ENCODE measurements at places on chromosomes 1 and 21.
A peak's percentile ranks its signal among the peaks of the same experiment; 100 is the strongest.

DNA sequence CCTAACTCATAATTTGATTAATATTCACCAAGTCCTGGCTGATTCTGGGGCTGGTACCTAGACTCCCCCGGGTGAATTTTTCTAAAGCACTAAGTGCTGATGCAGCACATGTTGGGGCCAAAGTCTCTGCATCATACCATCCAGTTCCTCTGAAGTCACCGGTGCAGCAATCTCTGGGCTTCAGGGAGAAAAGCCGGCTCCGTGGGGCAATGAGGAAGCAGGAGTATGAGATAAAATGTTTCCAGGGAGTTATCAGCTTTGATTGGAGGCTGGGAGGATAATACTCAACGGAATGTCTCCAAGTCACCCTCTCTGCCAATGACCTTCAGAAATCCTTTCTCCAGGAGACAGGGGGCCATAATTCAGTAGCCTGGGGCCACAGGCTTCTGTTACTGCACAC, 1.2 kb downstream of the FCAMR start:
- no peak for DNase-seq

DNA sequence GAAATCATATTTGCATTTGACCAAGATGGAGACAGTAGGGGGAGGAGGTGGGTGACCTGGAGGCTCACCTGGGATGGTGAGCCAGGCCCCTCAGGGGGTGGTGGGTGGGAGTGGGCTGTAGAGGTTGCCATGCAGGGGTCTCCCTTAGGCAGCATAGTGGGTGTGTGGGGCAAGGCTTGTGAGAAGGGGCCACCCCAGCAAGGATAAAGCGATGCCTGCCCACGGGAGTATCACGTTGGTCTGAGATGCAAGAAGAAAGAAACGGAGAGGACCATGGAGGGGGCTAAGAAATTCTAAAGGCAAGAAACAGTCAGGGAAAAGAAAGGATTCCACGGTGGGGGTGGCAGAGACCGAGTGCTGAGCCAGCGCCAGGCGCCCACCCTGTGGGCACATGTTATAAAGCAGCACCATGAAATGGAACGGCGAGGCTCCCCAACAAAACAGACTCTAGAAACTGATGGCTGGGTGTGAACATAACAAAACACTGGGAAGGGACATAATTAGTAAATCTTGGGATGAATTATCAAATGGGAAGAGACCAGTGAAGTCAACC, 11.7 kb upstream of the C2CD2 start:
- DNase-seq: no peak

DNA sequence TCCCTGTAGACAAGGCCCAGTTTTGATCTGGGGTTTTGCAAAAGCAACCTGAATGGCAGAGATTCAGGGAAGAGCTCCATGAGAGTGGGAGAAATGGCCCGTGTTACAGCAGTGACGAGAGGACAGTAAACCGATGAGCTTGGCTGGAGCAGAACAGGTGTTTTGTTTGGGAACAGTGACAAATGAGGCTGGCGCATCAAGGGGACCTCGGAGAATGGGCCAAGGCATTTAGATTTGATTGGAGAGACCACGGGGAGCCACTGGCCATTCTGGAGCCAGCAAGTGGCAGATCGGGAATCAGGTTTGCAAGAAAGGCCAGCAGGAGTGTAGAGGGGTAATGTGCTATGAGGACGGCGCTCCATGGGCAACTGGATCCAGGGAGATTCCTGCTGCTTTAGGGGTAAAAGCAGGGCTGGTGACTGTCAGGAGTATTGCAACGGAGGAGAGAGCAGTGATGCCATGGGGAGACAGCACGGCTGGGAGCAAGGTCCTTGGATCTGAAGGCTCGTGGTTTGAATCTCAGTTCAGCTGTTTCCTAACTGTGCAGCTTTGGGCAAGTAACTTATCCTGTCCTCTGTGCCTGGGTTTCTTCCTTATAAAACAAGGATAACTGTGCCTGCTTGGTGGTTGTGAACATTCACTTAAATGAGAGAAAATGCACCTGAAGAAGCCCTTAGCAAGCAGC, 9.9 kb upstream of the KLHDC7A start:
- no peak for DNase-seq

DNA sequence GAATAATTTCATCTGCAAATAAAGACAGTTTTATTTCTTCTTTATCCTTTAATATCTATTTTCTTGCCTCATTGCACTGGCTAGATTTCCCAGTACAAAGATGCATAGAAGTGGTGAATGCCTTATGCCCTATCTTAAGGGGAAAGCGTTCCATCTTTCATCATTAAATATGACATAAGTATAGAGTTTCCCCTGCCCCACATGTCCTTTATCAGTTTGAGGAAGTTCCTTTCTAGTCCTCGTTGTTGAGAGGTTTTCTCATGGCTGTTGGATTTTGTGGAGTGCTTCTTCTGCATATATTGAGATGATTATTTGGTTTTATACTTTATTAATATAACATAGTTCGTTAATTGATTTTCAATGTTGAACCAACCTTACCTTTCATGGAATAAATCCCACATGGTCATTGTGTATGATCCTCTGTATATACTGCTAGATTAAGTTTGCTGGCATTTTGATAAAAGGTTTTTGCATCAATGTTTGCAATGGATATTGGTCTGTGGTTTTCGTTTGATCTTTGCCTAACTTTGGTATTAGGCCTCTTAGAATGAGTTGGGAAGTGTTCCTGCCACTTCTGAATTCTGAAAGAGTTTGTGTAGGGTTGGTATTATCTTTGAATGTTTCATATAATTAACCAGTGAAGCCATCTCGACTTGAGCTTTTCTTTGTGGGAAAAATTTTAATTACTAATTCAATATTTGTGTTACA, 15.6 kb downstream of the PRKACB start:
- DNase-seq: no peak

GRCh38 chr21:44304877-44305293, 5.0 kb downstream of the PFKL start:
- no peak for DNase-seq

GRCh38 chr1:170694172-170694926, 30.4 kb downstream of the PRRX1 start:
- peak; percentile 76 for DNase-seq

GRCh38 chr1:38690790-38691449, 168.7 kb downstream of the RRAGC start:
- DNase-seq: no peak

DNA sequence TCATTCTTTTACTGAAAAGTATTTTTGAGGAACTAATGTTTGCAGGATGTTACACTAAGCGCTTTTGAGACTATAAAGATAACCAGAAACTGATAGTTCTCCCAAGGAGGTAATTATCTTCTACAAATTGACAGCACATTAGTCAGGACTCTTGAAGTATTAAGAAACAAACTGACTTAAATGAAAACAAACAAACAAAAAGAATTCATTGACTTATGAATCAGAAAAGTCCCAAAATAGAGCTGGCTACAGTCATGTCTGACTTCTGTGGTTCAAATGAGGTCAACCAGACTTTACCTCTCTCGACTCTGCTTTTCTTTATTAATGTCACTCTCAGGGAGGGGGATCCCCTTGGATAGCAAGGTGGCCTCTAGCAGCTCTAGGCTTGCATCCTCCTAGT, 296.8 kb downstream of the TPR start:
- no peak for DNase-seq

DNA sequence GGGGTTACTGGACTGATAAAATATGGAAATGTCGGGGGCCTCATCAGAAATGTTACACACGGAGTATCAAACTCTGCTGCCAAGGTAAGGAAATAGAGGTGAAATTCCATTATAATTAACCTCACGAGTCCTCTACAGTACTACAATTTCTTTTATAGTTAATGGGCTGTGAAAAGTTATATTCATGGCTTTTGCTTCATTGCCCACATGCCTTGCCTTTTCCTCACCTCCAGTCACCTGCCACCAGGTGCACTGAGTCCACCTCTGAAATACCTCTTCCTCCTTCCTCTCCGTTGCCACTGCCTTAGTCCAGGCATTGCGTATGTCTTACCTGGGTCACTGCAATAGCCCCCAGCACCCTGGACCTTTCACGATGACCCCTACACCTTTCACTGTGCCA, 186.9 kb downstream of the VPS13D start:
- DNase-seq: no peak

- DNase-seq: no peak
These were observed 39.4 kb downstream of the OR10Z1 start for GRCh38 chr1:158644449-158644848.

- DNase-seq: peak; percentile 32
These were observed 105.0 kb downstream of the LEPR start for GRCh38 chr1:65525266-65526048.

GRCh38 chr1:16615253-16616252, 2.2 kb upstream of the NBPF1 start:
- DNase-seq: no peak

DNA sequence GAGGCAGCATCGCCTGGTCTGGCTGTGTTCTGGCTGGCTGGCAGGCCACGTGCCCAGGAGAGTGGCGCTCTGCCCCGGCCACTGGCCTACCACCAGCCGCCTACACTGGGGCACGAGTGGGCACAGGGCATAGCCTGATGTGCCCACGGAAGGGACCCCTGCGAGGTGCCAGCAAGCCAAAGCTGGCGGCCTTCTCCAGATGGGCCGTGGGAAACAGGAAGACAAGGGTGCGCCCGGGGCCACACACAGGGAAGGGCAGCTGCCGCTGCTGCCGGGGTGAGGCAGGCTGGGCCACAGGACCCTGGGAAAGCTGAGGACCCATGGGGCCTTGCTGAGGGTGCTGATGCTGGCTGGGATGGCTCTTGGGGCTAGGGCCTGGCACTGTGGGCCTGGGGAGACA, 40.7 kb downstream of the SLC66A1 start:
- DNase-seq: no peak

GRCh38 chr1:230109895-230110667, 43.0 kb downstream of the GALNT2 start:
- no peak for DNase-seq

DNA sequence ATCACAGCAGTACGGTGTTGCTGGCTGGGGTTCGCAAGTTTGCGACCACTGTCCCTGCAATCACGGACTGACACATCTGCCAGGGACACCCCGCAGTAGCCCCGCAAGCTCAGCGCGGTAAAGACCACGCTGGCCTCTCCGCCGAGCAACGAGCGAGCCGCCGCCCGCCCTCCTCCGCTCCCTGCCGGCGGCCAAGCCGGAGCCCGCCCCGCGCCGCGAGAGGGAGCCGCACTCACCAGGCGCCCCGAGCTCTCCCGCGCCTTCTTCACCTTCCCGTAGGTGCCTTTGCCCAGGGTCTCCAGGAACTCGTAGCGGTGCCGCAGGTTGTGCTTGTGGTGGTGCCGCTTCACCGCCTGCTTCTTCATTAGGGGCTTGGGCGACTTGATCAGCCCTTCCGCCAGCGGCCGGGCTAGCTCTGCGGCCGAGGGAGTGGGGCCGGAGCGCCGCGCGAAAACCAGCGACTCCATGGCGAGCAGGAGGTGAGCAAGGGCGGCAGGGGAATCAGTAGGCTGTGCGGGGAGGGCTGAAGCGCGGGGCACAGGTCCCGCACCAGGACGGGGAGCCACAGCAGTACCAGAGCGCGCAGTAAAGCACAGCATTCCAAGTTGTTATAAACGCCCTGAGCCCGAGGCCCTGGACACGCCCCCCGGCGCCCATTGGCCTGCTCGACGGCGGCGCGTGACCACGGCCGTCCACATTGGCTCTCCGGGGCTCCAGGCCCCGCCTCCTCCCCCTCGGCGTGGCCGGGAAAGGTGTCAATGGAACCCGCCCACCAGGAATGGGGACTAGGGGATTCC, at the start of gene NUAK2:
TSS of gene NUAK2 (minus strand) at position 584 of the 797 bp plus-strand sequence. CDS start at position 467, 117 bp downstream.
- DNase-seq: peak; percentile 83

- DNase-seq: no peak
These were observed 1086.3 kb upstream of the TMPRSS15 start for GRCh38 chr21:19489930-19490329.

DNA sequence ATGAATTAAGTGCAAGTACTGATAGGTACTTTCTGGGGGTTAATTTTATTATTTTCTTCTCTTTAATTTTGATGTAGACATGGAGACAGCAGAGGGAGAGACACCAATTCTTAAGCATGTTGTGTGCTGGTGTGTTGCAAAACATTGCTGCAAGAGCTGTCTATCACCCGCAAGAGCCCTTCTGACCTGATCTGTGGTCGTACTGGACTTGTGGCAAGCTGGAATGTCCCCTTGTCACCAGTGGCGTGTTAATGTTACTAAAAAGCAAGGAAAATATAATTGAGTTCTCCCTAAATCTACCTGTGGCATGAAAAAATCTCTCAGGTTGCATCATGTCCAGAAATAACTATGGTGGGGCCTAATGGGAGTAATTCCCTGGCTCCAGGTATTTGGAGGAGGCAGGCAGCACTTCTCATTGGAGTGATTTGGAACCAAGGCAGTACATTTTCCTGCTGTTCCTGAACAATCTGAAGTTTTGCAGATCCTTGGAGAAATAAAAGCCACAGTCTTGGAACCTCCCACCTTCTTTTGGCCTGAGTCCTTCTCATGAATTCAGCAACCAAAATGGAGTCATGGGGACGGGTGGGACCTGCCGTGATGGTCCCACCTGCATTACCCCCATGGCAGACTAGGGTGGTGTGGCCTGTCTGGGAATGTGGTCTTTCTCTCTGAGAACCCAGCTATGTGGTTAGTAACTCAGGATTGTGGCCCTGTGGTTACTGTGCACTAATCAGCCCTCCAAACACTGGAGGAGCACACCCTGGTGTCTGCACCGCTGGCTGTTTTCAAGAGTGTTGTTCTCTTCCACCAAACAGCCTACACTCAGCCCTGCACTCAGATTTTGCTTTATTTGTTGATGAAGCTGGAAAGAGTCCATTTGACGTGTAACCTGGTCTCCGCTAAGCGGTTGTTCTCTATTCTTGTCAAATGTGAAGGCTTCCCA, 57.4 kb downstream of the GALNT2 start:
- no peak for DNase-seq

Data from muscle of back (tissue), 13 donors.